T-cell (primary cell): ENCODE measurements at places on chromosomes 5 and 9. TPM values are rescaled to one million over a fixed set of nuclear protein-coding genes. Genes with fewer than 3 reads are reported as not detected.

PCDHA9 gene
- total RNA-seq: not detected

MSMP gene
- 5.1 TPM for total RNA-seq

IL9 gene
- not detected for total RNA-seq

KCNV2 gene
- not detected for total RNA-seq

DNA sequence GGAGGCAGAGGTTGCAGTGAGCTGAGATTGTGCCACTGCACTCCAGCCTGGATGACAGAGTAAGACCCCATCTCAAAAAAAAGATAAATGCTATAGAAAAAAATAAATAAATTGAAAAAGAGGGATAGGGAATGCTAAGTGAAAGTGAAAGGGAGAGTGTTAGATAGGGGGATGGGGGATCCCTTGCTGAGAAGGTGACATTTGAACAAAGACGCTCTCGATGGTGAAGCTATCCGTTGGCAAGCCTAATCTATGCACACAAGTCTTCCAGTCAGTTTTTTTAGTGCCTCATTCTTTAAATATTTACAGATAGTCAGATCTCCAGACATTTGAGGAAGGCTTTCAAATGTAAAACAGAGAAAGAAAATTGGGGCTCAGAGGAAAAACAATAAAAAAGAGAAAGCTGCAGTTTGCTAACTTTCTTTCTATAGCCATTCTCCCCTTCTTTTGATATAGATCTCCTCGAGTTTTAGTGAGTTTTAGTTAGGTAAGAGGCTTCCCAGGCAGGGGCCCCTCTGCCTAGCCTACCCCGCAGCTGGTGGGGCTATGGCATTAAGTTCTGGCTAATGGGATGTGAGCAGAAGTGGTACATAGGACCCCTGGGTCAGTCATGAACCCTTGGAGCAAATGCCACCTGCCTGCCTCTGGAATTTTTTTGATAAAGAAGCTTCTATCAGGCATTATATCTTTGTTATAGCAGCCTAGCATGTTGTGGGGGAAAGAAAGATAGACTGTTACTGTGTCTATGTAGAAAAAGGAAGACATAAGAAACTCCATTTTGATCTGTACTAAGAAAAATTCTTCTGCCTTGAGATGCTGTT is 12.0 kb downstream of the GLRX start:
- DNase-seq: no peak

GRCh38 chr9:127897193-127897692 is 2.2 kb downstream of the ST6GALNAC6 start:
- no peak for DNase-seq

- DNase-seq: no peak
Measured at GRCh38 chr5:145407300-145408047, 427.7 kb downstream of the PRELID2 start.

- DNase-seq: no peak
Measured at GRCh38 chr5:34811706-34812105, 27.3 kb upstream of the TTC23L start.

GRCh38 chr9:104934691-104935500 is 6.9 kb upstream of the ABCA1 start:
- DNase-seq: no peak

DNA sequence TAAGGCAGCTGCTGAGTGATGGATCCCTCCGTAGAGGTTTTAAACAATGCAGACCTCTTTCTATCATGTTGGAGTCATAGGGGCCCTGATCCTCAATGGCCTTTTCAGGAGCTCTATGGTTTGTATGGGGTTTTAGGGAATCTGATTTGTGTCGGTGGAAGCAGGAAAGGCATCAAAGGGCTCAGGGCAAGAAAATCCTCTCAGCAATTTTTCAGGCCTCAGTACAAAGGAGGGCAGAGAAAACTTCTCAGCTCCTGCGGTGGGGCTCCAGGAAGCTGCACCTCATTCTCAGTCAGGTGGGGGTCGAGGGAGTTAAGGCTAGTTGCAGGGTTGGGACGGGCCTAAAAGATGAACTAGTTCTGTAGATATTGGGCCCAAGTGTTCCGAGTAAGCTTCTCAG is 35.0 kb downstream of the GLRA1 start:
- no peak for DNase-seq

- DNase-seq: no peak
Measured at GRCh38 chr9:131833906-131834305, 94.0 kb upstream of the RAPGEF1 start.

GRCh38 chr5:82100303-82101077 is 128.7 kb downstream of the ATG10 start:
- DNase-seq: no peak

- DNase-seq: no peak
Measured at GRCh38 chr5:142082182-142082781, 26.3 kb upstream of the NDFIP1 start.
